ENCODE measurements at places on chromosomes 16 and 17. TPM values are rescaled to one million over a fixed set of nuclear protein-coding genes. Genes with fewer than 3 reads are reported as not detected.

DNA sequence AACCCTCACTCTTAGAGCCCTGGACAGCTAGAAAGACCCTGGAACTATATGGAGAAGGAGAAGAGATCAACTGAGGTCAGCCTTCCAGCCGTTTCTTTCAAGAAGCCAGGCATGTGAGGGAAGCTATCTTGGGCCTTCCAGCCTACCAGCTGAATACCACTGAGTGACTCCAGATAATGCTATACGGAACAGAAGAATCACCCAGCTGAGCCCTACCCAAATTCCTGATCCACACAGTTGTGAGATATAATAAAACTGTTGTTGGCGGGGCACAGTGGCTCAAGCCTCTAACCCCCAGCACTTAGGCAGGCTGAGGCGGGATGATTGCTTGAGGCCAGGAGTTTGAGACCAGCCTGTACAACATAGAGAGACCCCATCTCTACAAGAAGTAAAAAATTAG lies 26.2 kb upstream of the MYH10 start:
- no peak for DNase-seq

KRT20 gene
- total RNA-seq = not detected

- DNase-seq = no peak
These were observed 43.4 kb downstream of the MYO1D start for GRCh38 chr17:32833526-32833925.

CLDN9 gene
- total RNA-seq = not detected

KRT33B gene
- not detected for total RNA-seq

NPIPA8 gene
- total RNA-seq = not detected

- DNase-seq = no peak
These were observed 9.5 kb downstream of the ALOX15 start for GRCh38 chr17:4631836-4632580.

DNA sequence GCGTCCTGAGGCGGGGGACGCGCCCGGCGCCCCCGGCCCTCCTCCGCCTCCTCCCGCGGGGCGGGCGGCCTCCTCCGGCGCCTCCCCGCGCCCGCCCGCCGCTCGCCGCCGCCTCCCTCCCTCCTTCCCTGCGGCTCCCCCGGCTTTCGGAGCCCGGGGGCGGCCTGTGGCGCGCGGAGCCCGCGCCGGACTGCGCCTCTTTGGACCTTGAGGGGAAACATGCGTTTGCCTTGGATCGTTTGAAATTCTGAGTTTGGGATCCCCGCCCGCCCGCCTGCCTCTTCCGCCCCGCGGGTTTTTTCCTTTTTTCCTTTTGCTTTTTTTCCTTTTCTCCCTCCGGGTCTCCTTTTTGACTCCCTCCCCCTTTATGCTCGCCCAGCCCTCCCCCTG lies 390 bp downstream of the ZNRF1 start:
- DNase-seq = no peak

- no peak for DNase-seq
These were observed 24.8 kb downstream of the LMF1 start for GRCh38 chr16:946048-946395.

DNA sequence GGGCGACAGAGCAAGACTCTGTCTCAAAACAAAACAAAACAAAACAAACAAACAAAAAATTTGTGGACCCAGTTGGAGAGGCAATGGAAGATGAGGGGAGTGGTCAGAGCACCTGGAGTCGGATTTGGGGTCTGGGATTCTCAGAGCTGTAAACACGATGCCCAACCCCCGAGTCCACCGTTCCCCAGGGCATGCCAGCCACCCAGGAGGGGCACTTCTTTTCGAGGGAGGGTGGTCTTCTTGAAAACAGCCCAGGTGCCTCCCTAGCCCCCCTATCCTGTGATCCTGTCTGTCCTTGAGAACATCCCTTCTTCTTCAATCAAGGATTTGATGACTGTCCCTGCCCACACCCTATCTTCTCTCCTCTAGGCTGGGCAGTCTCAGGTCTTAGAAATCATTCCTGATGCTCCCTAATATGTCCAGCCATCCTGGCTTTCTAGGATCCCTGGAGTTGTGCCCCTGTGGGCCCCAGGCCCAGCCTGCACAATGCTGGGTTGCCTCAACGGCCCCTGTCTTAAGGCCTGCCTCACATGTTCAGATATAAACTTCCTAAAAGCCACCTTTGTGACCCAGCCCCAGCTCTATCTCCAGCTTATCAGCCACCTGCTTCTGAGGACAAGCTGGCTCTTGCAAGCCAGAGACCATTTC lies 3.1 kb upstream of the SLC13A2 start:
- no peak for DNase-seq

FOXL1 gene
- 0.98 TPM for total RNA-seq

GRCh38 chr17:76365256-76365903 lies 11.7 kb upstream of the PRPSAP1 start:
- no peak for DNase-seq

PYCARD gene
- 85.0 TPM for total RNA-seq

DNA sequence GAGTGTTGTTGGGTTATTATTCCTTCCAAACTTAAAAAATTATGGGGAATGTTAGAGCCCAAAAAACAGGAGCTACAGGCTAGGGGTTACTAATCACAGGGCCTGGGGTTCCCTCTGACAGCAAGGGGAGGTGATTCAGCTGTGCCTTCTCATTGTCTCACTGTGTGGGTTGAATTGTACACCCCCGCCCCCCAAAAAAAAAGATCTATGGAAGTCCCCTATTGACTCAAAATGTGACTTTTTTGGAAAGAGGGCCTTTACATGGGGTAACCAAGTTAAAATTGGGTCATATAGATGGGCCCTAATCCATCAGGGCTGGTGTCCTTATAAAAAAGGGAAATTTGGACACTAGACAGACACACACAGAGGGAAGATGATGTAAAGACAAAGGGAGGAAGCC lies 190.2 kb downstream of the SOX9 start:
- no peak for DNase-seq

DNA sequence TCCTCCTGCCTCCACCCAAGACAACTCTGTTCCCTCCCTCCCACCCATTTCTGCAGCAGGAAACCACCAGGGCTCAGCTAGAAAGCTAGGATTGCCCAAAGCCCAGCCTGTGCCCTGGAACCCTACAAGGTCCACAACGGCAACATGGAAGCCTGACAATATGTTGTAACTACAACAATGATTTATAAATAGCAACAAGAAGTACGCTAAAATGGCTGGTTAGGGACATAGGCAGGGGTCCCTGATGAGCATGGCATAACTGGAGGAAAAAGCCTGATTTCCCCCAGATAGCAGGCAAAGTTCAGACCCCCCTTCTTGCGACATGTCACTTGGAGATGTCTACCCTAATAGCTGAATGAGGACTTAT lies 6.6 kb downstream of the ST3GAL2 start:
- DNase-seq = no peak

UTS2R gene
- not detected for total RNA-seq

CEP112 gene
- total RNA-seq = 20.1 TPM

- no peak for DNase-seq
These were observed 30.1 kb upstream of the MED9 start for GRCh38 chr17:17446666-17447155.

DNA sequence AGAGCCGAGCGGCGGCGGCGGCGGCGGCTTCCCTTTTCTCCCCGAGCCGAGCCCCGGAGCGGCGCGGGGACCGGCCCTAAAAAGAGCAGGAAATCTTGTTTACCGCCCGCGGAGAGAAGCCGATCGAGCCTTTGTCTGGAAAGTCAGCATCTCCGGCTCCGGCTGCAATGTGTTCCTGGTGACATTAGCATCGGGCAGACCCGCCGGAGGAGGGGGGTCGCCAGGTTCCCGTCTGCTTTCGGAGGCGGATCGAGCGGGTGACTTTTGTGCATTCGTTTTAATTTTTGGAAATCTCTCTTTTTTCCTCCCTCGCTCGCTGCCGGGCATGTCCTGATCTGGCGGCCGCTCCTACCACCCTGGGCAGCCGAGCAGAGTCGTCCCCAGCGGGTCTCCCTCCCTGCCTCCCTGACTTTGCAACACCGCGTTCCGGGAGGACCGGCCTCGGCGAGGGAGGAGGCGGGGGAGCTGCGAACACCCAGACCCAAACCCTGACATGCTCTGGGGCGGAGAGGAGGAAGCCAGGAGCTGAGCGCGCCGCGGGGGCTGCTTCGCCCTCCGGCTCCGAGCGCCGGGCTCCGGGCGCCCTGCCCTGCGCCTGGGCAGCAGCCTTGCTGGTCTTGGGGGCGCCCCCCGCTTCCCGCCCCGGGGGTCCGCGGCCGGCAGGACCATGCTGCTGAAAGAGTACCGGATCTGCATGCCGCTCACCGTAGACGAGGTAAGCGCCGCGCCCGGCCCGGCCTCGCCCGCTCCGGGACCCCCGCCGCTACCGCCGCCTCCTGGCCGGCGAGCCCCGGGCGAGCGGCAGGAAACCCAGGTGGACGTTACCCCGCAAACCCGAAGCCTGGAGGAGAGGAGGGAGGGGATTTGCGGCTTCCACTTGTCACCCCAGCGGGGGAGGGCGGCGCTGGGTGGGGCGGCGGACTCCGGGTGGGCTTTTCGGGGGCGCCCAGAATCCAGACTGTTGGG lies 690 bp downstream of the PITPNC1 start:
- DNase-seq = no peak

DNA sequence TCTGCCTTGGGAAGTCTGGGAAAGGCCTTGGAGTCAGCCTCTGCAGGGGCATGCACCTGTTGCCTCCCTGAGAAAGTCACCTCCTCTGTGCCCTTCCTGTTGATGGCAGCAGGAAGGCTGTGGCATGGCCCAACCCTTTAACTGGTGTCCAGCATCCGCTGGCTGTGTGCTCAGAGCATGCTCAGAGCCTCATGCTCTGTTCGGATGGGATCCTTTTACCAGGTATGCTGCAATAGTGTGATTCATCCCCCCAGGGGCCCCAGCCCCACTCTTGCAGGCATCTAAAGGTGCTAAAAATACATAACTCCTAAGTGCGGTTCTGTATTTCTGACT lies 24.9 kb downstream of the KLHL36 start:
- no peak for DNase-seq

DNA sequence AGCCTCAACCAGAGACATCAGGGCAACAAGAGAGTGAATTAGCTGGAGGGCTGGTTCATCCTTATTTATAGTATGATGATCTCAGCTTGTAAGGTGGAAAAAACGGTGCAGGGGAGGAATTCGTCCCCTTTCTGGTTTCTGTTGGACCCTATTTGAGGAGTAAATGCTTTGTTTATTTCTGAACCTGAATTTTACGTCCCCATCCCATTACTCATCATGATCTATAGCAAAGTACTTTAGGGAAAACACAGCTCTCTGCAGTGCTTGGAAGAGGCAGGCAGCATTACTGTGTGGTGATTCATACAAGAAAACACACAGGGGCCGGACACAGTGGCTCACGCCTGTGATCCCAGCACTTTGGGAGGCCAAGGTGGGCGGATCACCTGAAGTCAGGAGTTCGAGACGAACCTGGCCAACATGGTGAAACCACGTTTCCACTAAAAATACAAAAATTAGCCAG lies 8.0 kb upstream of the VAT1L start:
- DNase-seq = no peak
